Stimulated activated CD4-positive, alpha-beta T cell treated with anti-CD3 and anti-CD28 coated beads, TNF-alpha, amount 100 ng/mL, for 48 hours (primary cell): ENCODE measurements at places on chromosomes 16 and 17.

DNA sequence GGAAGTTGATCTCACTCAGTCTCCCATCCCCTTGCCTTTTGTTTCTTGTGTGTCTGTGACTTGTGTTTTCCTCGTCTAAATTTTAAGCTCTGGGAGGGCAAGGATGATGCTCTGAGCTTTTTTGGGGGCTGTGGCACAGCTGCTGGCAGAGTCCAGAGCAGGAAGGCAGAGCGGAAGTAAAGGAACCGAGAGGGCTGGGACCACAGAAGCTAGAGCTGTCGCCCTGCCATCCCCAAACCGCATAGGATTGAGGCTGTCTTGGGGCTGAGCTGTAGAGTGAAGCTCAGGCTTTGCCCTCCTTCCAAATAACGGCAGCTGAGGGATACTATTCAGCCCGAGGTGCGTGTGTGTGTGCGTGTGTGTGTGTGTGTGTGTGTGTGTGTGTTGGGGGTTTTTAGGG is 3.8 kb upstream of the DNAH2 start:
- DNase-seq = no peak

- peak; percentile 76 for DNase-seq
Measured at GRCh38 chr17:7356072-7356549, 1.2 kb downstream of the TMEM95 start.

DNA sequence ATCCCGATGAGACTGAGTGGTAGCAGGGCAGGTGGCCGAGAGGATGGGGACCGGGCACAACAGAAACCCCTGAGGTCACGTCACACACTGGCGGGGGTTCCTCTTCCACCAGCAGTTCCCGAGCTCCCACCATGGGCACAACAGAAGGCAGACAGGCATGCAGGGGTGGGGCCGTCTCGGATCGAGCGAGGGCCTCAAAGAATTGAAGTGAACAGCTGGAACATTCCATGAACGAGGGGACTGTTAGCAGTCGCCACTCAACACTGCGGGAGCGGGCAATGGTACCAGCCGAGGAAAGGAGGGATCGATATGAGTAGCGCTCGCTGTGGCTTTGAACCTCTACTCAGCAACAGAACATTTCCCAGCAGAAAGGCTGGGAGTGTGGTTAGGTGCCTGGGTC is 5.3 kb downstream of the CEP131 start:
- no peak for DNase-seq

- no peak for DNase-seq
Measured at GRCh38 chr16:2881783-2882649, 999 bp upstream of the FLYWCH2 start.

DNA sequence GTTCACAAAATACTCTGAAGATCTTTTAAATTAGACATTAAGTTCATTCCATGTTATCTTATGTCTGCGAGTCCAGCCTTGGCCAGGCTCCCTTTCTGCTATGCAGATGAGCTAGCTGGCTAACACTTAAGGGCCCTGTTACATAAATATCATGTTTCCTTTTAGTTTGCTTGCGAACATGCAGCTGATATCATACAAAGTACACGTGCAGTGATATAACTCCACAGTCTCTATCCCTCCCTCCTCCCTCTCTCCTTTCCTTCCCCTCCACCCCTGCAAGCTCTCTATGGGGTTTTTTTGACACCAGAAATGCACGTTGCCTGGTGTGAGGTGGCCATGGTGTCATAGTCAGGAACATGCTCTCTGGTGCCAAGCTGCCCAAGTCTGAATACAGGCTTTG is 46.1 kb downstream of the ARHGAP17 start:
- no peak for DNase-seq
